T-helper 1 cell (primary cell): ENCODE measurements at places on chromosomes 11 and 22.

- no peak for DNase-seq
Measured at GRCh38 chr11:61542024-61542461, 33.5 kb downstream of the LRRC10B start.

DNA sequence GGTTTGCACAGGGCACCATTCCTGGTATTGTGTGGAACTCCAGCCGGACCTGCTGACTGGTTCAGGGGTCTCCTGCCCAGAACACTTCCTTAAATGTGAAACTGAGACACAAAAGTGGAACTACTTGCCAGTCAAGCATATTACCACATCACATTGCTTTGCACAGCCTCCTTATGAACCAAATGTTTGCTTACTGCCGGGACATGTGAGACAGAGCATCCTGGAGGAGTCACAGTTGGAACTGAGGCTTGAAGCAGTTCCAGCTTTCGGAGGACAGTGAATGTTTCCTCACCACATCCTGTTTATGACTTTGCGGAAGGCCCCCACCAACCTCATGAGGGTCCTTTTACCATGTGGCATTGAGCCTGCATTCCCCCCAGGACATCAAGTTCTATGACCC is 105.8 kb upstream of the ARHGAP42 start:
- DNase-seq, result no peak

DNA sequence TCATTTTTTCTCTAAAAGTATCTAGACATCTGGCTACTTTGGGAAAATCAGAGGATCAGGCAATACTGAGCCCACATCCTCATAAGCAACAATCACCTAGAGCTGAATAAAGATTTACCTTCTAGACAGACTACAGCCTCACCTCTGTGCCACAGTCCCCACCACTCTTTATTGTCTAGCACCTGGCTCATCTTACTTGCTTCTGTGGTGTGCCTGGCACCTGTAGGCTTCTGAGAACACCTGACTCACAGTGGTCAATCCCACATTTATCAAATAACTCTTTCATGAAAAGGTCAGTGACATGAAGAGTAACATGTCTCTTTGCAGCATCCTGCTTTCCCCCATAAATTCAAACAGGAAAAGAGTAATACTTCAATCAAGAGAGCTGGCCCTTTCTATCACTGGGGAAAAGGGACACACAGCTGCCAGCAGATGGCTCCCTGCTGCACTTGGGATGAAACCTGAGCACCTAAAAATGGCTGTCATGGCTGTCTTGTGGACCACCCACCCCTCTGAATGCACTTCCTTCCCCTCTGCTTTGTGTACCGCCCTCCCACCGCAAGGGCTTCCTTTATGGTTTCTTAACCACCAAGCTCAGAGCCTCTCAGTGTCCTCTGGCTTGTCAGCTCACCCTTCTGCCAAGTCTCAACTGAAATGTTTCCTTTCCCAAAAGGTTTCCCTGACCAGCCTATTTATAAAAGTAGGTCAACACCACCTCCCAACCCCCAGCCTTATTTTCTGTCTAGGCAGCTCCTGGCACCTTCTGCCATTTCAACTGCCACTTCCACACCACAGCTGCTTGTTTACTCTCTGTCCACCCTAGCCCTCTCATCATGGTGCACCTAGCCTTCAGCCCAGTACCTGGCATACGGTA is 9.3 kb downstream of the TFIP11 start:
- DNase-seq, result peak; percentile 88

DNA sequence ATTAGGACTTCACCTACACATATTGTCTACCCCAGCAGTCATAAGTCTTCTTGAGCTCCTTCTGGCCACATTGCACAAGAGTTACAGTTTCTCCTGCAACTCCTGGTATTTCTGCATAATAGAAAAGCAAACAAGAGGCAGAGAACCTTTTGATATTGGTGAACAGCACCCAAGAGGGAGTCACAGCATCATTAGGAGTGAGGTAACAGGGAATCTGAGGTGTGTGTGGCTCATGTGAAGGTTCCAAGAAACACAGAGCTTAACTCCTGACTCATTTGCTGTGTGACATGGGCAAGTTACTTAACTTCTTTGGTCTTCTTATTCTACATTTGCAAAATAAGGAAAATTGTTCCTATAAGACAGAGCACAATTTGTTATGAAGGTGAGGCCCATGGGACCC is 374.6 kb downstream of the INSC start:
- DNase-seq, result no peak
